ENCODE measurements at places on chromosomes 1 and 21. TPM values are rescaled to one million over a fixed set of nuclear protein-coding genes. Genes with fewer than 3 reads are reported as not detected.

DNA sequence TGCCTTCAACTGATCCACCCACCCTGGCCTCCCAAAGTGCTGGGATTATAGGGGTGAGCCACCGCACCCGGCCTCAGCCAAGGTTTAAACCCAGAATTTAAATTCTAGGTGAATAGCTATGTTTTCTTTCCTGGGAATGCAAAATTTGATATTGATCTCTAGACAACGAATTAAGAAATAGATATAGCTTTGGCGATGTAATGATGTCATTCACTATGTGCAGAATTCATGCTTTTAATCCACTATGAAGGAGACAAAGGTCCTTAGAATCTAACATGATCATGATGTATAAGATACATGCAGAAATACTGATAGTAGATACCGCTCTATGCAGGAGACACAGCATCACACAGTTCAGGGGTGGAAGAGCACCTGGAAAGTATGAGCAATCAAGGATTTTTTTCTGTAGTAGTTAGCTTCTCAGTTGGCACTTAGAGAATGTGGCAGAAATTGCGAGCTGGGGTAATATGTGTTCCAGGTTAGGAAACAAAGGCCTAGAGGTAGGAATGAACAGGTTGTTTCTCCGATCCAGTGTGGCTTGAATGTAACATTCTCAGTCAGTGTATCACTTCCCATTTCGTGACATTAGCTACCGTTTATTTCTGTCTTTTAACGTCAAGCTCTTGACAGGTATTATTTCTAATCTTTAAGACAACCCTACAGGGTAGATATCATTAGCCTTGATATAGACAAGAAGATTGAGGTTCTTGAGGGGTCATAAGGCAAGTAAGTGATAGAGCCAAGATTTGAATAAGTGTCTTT lies 3.0 kb upstream of the CEP350 start:
- H3K4me3 ChIP-seq, result no peak overlapping the region
- H3K36me3 ChIP-seq, result no peaks in the 10 kb centered on the region
- no peak for DNase-seq
- H3K27ac ChIP-seq, result no peak overlapping the region
- no peaks in the 10 kb centered on the region for H3K27me3 ChIP-seq

DNA sequence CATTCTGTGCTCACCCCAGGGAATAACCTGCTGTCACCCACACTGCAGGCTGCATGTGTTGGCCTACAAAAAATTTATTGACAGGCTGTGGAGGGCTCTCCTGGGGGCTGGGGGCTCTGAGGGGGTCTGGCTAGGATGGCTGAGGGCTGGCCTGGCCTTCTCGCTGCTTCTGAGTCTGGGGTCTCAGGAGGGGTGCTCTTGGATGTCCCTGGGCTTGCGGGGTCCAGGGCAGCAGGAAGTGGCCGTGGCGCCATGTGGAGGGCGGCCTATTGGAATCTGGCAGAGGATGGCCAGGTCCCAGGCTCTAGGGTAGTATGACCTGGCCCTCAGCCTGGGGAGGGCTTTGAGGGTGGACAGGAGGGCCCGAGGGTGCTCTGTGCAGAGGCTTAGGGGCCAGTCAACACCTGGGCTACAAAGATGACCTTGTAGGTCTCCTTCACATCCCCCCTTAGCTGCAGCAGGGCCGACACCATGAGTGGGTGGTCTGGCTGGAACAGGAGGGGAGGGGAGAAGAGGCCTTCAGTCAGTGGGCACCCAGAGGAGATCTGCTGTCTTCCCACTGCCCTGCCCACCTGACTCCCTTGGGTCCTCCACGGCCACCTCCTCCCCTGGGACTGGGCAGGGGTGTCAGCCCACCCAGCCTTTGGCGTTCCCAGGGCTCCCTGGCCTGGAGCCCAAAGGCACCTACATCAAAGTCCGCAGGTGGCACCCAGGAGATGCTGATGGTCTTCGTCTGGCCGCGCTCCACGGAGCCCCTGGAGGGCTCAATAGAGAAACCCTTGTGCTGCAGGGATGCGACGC lies 3.0 kb upstream of the TMEM52 start:
- no peaks in the 10 kb centered on the region for H3K27me3 ChIP-seq
- H3K27ac ChIP-seq, result no peak overlapping the region
- peaks cover 9% of the 10 kb centered on the region for H3K4me1 ChIP-seq
- H3K36me3 ChIP-seq, result no peaks in the 10 kb centered on the region

The TMEM269 gene
- total RNA-seq, result not detected

DNA sequence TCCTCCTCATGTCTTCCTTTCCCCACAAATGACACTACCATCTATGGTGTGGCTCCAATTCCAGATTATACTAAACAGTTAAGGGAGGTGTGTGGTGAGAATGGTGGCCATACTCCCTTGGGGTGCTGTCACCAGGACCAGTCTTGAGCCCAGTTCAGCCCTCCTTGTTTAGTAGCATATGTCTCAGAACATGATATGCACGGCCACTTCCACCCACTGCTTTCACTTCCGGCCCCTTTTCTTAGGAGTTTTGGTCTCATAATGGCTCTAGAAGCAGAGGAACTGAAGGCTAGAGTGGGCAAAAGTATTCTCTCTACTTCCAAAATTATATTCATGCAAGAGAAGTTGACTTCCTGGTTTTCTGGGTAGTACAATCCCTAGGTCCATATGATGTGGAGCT lies 45.3 kb upstream of the CACNA1E start:
- H3K4me3 ChIP-seq, result no peak overlapping the region
- H3K36me3 ChIP-seq, result no peaks in the 10 kb centered on the region
- no peak overlapping the region for H3K27ac ChIP-seq
- H3K27me3 ChIP-seq, result no peaks in the 10 kb centered on the region

The HMGCS2 gene
- not detected for total RNA-seq

The SEMA4A gene
- total RNA-seq, result 30.7 TPM

The OR2T11 gene
- not detected for total RNA-seq

The PLD5 gene
- total RNA-seq, result 0.87 TPM

The EXO1 gene
- total RNA-seq, result 0.32 TPM

- H3K36me3 ChIP-seq, result peaks cover 24% of the 10 kb centered on the region
- H3K27me3 ChIP-seq, result no peaks in the 10 kb centered on the region
- peak overlapping the region; percentile 98 for H3K27ac ChIP-seq
- peak; percentile 88 for DNase-seq
Measured at GRCh38 chr1:207823880-207824566, 72.2 kb downstream of the CD46 start.

Data from upper lobe of right lung (tissue), 1 donor.